ENCODE measurements at places on chromosomes 7 and 10.

DNA sequence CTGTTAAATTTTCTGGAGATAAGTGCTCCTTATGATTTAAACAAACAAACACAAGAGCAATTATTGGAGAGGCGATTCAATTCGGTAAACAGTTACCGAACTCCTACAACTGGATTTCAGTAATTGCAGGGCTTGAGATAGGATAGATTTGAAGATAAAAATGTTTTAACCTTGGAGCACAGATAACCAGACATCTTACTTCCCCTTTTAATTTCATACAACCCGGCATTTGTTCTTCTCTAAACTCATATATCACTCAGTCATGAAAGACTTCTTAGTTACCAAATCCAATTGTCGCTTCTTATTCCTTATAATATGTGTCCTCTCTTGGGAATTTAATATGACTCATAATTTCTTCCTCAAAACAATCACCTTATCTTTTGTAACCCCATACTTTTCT lies 235.9 kb upstream of the CSTF2T start:
- no peak for DNase-seq

DNA sequence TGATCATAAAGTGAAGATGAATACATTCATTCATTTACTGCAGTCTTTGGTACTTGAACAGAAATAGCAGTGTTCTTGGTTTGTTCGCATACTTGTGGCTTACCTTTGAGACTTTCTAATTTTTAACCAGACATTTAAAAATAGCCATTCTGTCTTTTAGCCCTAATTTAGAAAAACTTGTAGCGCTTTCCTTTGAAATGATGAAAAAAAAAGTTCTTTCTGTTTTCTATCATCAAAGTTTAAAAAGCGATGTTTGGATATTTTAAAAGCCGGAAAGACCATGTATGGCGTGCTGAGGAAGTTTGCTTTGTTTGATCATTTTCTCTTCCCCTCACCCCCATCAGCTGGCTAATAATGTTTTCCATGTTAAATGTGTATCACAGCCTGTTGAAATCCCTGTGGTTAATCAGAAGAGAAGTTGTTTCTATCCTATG lies 116.3 kb downstream of the CUX1 start:
- no peak for DNase-seq

DNA sequence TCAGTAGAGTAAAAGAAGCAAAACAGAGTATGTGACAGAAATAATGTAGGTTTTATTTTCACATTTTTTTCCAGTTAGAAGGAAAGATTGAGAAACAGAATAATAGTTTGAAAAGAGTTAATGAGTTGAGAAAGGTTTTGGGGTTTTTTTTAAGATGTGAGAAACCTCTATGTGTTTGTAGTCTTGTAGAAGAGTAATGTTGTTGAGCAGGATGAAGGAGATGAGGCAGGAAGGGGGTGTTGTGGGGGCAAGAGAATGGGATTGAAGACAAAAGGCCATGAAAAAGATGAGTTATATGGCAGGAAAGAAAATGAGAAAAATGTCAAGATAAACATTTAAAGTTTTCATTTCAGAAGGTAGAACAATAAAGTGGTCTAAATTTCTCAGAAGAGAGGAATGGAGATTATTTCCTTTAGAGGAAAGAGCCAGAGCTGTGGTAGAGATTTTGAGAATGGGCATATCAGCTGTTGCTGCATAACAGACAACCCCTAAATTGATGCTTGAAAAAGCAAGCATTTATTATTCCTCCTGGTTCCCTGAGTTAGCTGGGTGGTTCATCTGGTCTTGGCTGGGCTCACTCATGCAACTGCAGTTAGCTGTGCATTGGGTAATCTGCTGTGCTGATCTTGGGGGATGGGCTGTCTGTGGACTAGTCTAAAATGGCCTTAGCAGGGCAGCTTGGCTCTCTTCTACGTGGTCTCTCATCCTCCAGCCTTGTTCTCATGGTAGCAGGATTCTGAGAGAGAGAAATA lies 27.1 kb downstream of the PCGF5 start:
- DNase-seq, result no peak

DNA sequence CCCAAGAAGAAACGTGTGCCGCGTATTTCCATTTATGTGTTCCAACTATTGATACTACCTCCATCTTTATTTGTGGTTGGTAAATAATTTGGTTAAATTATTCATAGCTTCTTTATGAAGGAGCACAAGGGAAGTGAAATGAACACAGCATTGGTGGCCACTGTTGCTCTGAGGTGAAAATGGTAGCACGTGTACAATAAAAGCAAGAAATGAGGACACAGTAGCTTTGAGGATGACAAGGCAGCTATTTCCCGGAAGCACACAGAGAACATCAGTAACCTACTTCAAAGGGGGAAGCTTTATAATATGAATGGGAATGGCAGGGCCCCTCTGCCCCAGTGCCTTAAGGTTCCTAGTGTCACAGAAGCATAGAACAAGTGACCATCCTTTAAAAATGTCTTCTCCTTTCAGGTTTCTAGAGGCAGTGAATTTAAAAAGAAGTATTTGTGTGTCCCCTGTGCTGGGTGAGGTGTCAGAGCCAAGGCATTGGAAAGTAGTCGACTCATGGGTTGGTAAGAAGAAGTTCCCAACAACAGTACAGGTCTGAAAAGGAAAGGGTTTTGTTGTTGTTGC lies 78.8 kb downstream of the SGMS1 start:
- peak; percentile 38 for DNase-seq

DNA sequence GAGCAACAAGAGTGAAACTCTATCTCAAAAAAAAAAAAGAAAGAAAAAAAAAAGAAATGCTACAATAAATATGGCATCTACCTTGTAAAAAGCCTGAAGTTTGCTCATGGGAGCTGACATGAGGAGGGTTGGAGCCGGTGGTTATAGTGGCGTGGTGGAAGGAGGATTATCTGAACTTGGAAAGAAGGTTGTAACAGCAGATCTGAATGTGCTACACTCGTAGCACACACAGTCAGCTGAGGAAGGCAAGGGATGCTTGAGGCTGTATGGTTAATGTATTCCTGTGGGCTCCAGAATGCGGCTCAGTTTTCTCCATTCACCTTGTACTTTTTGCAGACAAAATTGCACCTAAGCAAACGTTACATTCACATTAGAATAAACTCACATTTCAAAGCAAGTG lies 390.3 kb upstream of the GALNT17 start:
- DNase-seq, result no peak

DNA sequence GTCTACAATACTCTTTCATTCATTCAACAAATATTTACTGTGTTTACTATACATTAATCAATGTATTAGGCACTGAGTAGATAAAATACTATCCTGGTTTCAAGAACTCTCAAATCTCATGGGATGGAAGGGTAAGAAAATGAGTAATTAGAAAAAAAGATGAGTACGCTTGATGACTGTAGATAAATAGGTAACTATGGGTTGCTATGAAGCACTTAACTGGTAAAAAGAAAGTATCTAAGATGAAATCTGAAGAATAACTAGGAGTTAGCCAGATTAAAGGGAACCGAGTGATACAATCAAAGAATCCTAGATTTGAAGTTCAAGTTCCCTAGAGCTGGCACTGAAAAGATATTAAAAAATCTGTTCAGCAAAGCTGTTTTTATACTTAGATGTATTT lies 62.1 kb downstream of the IQUB start:
- no peak for DNase-seq

DNA sequence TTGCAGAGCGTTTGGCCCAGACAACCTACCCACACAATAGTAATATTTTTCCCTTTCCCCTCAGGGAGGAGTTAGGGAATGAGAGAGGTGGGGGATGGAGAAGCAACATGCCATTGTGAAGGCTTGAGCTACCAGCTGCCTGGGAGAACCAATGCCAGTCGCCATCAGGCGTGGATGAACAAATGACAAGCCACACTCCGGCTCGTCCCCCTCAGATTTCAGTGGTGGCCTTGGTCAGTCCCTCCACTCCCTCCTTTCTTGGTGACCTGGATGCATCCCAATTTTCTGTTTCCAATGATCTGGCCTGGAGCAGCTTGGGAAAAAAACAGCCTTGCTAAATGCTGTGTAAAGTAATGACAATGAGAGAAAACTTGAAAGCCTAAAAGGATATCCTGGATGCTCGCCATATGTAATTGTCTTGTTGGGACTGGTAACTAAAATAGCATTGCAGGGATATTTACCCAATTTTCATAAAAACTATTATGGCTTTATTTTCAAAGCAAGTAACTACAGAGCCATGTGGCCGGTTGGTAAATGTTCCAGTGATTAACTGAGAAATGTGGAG lies 110.7 kb downstream of the ICA1 start:
- no peak for DNase-seq
